ENCODE measurements at places on chromosomes 7 and 10.

GRCh38 chr10:46522295-46523118 lies 34.0 kb downstream of the GPRIN2 start:
- DNase-seq, result no peak

DNA sequence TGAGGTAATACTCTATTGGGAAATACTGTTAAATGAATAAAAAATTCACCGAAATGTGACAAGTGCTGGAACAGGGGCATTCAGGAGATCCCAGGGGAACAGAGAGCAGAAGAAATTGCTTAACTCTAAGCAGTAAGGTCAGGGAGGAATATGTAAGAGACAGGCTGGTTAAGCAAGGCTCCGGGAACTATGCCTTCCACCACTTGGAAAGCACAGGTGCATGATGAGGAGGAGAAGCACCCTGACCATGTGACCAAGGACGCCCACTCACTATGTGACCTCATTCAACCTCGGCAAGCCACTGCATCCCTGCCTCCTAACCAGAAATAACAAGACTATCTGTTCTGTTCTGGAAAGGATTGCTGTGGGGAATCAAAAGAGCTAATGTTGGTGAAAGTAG lies 218.4 kb downstream of the ELMO1 start:
- no peak for DNase-seq

GRCh38 chr7:109545686-109546085 lies 976.0 kb downstream of the DNAJB9 start:
- DNase-seq, result no peak

GRCh38 chr10:114291076-114291475 lies 52.0 kb downstream of the VWA2 start:
- no peak for DNase-seq

GRCh38 chr10:125739994-125740679 lies 20.6 kb downstream of the EDRF1 start:
- no peak for DNase-seq

DNA sequence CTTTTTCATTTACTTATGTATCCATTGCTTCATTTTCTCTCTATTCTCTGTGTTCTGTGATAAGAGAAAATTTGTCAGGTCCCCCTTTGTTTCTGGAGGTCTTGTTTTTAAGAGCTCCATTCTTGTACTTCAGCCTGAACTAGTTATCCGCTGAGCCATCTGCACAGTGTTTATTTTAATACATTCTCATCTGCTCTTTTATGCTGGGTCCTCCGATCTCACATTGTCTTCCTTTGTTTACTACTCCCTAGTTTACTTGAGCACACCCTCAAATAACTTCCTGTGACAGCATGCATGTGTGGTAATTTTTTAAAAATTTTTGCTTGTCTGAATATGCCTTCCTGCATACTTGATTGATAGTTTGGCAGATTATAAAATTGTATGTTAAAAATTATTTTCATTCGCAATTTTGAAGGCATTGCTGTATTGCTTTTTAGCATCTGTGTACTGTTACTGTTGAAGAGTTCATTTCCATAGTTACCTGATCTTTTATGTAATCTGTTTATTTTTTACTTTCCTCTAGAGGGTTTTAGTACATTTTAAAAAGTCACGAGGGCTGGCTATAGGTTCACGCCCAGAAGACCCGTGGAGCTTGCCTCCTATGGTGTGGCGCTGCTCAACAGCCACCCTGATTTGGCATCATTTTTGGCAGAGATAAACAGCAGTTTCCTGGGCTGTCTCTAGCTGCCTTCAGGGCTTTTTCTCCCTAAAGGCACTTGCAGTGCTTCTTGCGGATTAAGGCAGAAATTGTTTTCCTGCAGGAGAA lies 31.9 kb downstream of the RSBN1L start:
- DNase-seq, result no peak

DNA sequence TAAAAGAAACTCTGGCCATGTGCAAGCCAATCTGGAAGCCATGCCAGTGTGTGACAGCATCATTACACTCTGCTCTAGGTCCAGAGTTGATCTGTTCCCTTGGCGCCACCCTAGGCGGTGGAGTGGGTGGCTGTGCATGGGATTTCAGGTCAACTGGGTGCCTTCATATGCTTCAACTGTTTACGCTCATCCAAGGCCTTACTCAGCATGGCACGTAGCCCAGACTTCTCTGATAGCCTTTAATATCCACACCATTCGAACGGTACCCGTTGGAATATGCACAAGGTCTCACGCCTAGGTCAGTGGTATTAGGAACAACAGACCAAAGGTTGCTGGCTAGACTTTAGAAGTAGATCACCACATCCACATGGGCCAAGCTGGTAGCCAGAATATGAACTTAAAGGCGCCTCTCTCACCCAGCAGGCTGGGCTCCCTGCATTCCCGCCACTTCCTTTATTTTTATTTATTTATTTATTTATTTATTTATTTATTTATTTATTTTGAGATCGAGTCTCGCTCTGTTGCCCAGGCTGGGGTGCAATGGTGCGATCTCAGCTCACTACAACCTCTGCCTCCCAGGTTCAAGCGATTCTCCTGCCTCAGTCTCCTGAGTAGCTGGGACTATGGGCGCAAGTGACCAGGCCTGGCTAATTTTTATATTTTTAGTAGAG lies 18.7 kb upstream of the ACHE start:
- no peak for DNase-seq

- DNase-seq, result no peak
Measured at GRCh38 chr7:77796960-77797359, 1.3 kb downstream of the TMEM60 start.

DNA sequence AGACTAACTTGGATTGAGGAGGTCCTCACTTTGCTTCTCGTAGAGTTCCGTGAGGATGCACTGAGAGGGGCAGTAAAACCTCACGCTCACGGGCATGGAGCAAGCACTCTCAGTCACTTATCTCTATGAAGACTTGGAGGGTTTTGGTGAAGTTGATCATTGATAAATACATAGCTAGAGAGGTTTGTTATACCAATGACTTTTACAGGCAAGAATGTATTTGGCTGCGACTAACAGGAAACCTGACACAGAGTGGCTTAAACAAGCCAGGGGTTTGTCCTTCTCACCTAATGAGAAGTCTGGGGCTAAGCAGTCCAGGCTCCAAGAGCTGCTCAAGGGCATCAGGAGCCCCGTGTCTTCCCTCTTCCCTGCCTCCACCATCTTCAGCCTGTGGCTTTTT lies 6.1 kb downstream of the BICC1 start:
- DNase-seq, result no peak

DNA sequence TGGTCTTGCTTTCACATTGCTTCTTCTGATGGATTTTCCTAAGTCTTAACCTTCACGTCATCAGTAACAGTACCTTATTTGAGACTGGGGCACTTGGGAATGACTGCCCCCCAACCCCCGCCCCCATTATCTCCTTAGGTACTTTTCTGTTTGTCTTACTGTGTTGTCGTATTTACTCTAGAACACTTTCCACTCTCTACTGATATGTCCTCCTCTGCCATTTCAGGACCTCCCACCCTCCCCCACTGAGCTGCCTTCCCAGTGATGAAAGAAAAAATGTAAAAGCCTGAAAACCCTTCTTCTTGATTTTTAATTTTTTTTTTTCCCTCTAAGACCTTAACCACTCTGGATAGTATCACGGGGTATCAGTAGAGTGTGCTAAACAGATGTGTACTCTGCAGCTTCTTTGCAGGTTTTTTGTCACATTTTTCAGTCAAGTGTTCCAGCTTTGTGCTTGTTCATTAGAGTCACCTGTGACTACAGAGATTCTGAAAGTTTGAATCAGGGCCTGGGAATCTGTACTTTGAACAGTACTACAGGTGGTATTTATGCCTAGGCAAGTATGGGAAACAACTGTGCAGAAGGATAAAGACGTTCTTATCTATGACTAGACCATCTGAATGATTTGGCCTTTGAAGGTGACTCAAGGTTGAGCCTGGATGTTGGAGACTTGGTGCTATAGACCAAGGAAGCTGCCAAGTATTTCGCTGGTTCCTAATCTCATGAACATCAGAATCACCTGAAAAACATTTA lies 8.3 kb downstream of the CALU start:
- no peak for DNase-seq

DNA sequence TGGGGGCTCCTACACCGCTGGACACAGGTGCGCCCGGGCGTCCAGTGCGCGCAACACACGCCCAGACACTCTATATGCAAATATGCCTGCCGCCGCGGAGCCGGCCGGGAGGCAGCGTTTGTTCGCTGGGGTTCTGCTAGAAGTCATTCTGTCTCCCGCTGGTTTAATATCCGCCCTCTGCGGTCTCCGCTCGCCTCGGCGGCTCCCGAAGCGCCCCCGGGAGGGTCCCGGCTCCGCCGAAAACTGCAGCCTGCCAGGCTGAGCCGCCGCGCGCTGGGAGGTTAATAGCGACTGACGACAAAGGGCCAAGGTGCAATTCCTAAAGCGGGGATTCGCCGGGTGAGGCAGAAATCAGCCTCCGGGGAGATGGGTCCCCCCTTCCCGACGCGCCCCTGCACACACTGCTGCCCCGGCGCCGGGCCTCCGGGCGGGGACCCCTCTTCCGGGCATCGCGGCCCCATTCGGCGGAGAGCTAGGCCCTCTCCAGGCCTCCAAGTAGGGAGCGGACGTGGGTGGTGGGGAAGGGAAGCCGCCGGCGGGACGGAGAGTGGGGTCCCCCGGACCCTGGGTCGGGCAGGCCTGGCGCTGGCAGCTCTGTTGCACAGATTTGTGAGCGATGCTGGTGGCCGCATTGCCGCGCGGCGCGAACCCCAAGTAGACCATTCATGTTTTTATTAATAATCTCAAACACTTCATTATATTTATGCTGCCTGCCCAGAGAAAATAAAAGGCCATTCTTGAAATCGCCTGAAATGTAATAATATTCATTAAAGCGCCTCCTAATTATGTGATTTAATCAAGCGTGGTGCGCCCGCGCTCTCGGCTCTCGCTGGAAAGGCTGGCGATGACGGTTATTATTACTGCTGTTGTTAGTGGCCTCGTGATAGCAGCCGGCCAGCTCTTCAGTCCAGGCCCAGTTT lies 9.1 kb downstream of the EN2 start:
- DNase-seq, result no peak

DNA sequence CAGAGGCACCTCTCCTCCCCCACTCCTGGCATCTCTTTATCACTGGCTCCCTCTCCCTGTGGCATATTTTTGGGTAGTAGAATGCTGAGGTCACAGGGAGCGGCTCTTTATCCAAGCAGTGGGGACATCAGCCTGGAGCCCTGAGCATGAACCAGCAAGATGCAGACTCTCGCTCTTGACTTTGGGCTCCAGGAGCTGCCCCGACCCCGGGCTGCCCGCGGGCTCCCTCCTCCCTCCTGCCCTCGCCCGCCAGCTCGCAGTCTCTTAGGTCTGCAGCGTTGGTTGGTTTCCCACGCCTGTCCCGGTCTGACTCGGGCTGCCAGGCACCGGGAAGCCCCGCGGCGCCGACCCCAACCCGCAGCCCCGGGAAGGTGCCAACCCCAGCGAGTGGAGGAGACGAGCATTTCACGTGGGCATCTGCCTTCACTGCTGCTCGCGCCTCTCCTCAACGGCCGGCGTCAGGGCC lies 1.3 kb downstream of the INSYN2A start:
- DNase-seq, result no peak

- no peak for DNase-seq
Measured at GRCh38 chr10:101136007-101136707, 5.1 kb downstream of the TLX1 start.

- DNase-seq, result no peak
Measured at GRCh38 chr10:96863922-96864543, 31.9 kb downstream of the LCOR start.

GRCh38 chr7:140726281-140726680 lies 29.8 kb downstream of the NDUFB2 start:
- no peak for DNase-seq

GRCh38 chr10:78507510-78508160 lies 474.0 kb downstream of the RPS24 start:
- DNase-seq, result no peak

- DNase-seq, result no peak
Measured at GRCh38 chr7:111098011-111098925, 7.3 kb downstream of the LRRN3 start.

GRCh38 chr7:141409801-141410329 lies 141.3 kb upstream of the AGK start:
- no peak for DNase-seq

- no peak for DNase-seq
Measured at GRCh38 chr10:46528171-46528671, 28.2 kb downstream of the GPRIN2 start.

GRCh38 chr7:11911900-11912299 lies 79.9 kb upstream of the THSD7A start:
- no peak for DNase-seq

- no peak for DNase-seq
Measured at GRCh38 chr7:27677912-27678612, 15.4 kb upstream of the HIBADH start.

DNA sequence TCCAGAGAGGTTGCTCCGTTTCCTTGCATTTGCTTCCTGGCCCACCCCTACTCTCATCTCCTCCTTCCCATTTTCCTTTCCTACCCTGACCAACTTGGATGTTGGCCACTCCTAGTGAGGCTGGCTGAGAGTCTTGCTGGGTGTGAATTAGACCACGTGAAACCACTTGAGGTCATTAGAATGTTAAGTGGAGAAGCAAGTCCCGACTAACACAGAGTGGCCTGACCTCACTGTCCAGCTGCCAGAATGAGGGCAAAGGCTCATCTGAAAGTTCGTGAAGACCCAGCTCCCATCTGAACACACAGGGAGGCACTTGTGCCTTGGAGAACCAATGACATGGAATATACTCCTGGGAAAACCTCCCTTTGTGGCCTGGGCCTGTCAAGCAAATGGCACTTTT lies 80.8 kb downstream of the WDR11 start:
- no peak for DNase-seq

GRCh38 chr10:1120801-1121211 lies 64.6 kb downstream of the WDR37 start:
- peak; percentile 39 for DNase-seq

- DNase-seq, result no peak
Measured at GRCh38 chr7:136588216-136588615, 280.2 kb upstream of the CHRM2 start.

DNA sequence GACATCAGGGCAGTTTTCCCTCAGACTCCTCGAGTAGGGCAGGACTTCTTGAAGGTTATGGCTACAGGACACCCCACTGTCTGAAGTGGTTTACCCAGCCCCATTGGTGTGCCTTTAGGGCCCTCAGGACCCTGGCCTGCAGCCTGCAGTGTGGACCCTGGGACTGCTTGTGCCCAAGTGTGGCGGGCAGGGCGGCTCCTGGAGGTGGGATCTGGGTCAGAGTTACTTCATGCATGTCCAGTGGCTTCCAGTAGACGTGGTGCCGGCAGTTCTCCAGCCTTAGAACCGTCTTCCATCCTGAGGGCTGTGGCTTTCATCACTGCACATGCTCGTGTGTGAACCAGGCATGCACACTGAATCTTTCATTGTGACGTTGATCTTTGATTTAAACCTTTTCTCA lies 16.7 kb downstream of the EIF3B start:
- no peak for DNase-seq

GRCh38 chr7:33841705-33842129 lies 63.6 kb upstream of the BMPER start:
- no peak for DNase-seq

DNA sequence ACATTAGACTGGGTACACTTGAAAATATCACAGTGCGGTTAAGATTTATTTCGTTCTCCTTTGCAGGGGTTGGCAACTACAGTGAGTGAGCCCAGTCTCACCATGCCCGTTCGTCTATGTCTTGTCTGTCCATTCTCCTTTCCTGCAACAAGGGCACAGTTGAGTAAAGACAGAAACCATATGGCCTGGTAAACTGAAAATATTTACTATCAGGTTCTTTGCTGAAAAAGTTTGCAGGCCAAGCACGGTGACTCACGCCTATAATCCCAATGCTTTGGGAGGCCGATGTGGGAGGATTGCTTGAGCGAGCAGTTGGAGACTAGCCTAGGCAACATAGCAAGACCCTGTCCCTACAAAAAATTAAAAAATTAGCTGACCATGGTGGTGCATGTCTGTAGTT lies 11.4 kb upstream of the KCTD7 start:
- DNase-seq, result no peak

GRCh38 chr7:104358446-104359132 lies 30.2 kb downstream of the LHFPL3 start:
- no peak for DNase-seq
